Anterior cingulate cortex (tissue), 58 donors: ENCODE measurements at places on chromosomes 5 and 9.

GRCh38 chr9:109568568-109569210 lies 70.6 kb upstream of the PTPN3 start:
- DNase-seq = no peak

DNA sequence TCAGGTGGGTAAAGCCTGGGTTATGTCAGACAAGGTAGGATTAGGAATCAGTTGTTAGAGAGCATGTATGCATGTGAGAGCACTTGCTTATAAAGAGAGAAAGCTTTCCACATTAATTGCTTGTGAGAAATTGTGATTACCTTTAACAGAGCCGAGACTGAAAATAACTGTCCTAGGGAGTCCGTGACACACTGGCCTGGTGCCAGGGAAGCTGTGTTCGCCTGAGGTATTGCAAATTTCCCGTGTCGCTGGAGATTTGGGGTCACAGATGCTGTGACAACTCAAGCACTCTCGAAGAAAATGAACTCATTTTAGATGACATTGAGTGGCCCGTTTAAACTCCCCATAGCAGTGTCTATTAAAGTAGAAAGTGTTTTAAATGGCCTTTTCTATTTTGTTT lies 9.6 kb downstream of the SLC1A1 start:
- no peak for DNase-seq

GRCh38 chr5:11560915-11561697 lies 343.1 kb downstream of the CTNND2 start:
- no peak for DNase-seq

- DNase-seq = no peak
Observed at GRCh38 chr9:93824386-93825294, 130.5 kb downstream of the BARX1 start.

DNA sequence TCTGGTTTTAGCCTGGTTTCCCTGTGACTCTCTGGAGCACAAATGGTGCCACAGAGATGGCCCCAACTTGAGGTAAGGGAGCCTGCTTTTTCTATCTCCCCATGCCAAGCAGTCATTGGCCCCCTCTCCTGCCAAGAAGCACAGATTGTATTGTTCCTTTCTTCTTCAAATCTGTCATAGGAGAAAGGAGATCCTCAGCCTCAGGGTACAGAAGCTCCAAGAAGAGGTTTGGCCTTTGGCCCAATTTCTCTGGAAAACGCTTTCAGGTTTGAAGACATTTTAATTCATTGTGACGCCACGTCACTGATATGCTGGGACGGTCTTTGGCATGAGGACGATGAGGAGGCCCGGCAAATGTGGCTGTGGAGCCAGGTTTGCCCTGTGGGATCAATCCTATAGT lies 29.2 kb upstream of the PANK3 start:
- DNase-seq = no peak

- DNase-seq = no peak
Observed at GRCh38 chr5:157828944-157829639, 29.9 kb downstream of the CLINT1 start.

GRCh38 chr5:125214080-125214479 lies 467.6 kb upstream of the ZNF608 start:
- no peak for DNase-seq

- no peak for DNase-seq
Observed at GRCh38 chr9:75601280-75601679, 289.2 kb upstream of the PCSK5 start.

- DNase-seq = no peak
Observed at GRCh38 chr9:126470241-126470993, 143.3 kb upstream of the LMX1B start.

DNA sequence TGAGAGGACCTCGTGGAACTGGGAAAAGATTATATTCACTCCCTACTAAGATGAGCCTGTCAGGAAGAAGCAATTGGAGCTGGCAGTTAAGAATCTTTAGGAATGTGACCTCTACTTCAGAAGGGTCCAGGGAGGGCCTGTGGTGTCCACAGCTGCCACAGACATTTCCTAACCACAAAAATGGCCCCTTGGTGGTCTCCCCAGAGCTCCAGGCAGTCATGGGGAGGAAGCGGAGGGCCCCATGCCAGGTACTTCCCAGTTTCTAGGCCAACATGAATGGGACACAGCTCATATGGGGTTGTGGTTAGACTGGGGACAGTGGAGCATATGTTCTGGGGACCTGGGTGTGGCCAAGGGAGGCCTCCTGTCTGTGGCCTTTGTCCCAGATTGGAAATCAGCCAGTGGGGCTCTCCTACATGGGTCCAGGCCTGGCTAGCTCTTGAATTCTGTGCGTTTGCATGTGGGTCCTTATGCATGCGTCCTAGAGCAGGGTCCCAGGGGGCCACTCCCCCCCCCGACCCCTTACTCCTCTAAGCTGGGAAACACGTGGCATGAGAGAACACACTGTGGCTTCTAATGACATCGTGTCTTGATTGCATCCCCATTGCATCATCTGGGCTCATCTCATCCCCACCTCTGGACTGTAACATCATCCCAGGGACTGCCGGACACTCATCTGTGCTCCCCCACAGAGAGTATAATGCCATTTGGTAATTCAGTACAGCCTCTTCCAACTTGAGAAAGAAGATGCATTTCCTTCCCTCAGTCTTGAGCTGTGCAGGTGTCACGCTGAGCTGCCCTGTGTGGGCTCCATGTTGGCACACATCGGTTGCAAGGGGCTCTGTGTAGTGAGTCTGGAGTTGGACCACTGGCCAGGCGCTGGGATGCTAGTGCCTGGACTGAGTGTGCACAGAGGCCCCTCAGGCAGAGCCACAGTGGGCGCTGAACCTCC lies 31.3 kb downstream of the IRF1 start:
- DNase-seq = no peak

DNA sequence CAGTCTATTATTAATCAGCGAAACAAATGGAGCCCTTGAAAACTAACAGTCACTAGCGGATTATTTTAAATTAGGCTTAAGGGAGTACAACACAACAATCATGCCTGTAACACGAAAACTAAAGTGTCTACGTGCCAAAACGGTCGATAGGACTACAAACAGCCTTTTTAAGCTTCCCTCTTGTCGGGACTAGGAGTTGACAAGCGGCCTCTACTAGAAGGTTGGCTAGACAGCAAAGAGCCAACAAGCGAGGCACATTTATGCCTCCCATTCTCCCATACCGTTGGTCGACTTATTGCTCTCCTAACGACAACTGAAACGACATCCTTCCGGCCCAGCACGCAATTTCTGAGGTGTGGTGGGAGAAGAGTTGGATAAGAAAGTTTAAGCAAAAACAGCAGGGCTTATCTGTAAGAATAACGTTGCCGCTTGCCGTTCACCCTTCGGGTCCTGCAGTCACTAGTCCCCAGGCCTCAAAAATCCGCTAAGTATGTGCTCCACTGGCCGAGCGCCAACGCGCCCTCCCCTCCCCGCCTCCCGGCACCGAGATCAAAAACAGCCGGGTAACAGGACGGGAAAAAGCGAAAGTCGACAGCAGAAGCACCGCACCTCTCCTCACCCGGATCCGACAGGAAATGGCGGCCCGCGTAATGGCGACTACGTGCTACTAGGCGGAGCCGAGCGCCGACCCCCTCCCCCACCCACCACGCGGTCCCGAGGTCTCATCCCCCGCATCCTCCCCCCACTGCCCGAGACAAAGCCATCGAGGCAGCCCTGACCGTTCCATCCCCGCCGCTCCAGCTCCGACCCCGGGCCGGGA lies 813 bp downstream of the HNRNPK start:
- DNase-seq = peak; percentile 81

DNA sequence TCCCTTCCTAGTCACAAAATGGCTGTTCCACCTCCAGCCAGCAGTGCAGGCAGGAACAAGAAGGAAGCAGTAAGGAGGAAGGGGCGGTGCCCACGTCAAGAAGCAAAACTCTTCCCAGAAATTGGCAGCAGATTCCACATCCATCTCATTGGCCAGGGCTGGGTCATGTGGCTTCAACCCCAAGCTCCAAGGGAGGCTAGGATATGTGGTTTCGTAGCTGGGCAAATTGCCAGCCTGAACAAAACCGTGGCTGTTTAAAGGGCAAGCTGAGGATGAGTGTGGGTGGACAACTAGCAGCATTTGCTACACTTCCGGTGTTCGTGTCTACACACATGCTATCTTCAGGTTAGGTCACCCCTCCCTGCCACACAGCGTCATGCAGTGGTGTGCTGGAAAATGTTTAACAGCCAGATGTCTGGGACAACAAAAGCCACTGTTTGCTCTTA lies 92.1 kb upstream of the MAP1B start:
- peak; percentile 85 for DNase-seq

DNA sequence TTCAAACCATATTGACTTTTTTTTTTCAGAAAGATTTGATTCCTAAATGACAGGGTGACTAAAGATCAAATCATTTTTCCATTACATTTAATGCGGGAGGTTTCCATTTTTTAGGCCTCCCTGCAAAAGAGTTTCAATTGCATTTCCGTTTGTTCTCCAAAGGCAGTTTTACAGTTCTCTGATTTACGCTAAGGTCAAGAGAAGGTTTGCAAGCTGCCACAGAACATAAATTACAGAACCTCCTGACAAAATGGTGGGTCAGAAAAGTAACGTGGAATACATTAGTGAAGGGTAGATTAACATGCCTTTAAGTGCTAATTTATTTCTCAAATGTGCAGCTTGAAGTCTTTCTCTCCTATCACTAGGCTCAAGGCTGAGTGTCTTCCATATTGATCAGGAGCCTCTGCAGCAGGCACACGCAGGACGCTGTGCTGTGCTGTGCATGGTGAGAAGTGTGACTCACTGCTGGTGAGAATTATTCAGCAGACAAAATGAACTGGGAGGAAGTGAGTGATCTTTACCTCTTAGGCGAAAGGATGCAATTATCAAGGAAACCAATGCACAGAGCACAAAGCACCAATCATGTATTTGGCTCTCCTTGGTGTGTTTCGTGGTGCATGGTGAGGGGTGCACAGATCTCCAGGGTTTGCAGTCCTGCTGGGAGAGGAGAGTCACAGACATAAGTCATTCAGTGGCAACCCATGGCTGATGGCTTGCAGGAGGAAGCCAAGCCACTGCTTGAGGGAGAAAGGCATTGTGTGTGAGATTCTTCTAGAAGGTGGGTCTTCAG lies 136.3 kb downstream of the TENT4A start:
- no peak for DNase-seq

- DNase-seq = no peak
Observed at GRCh38 chr5:99911971-99912370, 623.2 kb upstream of the FAM174A start.

DNA sequence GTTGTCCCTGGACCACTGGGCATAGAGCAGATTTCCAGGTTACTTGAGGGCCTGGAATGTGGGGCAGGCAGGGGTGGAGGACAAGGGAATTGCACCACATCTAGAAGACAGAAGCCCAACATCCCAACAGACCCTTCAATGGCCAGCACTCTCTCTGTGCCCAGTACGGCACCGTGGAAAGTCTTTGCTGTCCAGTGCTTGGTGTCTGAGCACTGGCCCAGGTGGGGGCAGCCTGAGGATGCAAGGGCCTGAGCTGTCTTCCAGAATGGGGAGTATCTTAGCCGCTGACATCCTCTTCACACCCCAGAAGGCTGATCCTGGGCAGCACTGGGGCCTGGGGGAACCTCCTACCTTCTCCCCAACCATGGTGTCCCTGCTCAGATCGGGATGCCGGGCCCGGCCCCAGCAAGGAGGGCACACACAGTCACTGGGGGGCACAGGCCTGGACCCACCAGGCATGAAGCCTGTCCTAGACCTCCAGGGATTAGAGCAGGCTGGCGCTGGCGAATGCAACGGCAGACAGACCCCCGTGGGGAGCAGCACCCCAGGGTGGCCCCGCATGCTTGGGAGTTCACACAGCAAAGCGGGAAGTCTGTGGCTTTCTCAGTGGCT lies 40.6 kb upstream of the OLFM1 start:
- DNase-seq = no peak

- no peak for DNase-seq
Observed at GRCh38 chr5:16461782-16462181, 3.8 kb downstream of the ZNF622 start.

DNA sequence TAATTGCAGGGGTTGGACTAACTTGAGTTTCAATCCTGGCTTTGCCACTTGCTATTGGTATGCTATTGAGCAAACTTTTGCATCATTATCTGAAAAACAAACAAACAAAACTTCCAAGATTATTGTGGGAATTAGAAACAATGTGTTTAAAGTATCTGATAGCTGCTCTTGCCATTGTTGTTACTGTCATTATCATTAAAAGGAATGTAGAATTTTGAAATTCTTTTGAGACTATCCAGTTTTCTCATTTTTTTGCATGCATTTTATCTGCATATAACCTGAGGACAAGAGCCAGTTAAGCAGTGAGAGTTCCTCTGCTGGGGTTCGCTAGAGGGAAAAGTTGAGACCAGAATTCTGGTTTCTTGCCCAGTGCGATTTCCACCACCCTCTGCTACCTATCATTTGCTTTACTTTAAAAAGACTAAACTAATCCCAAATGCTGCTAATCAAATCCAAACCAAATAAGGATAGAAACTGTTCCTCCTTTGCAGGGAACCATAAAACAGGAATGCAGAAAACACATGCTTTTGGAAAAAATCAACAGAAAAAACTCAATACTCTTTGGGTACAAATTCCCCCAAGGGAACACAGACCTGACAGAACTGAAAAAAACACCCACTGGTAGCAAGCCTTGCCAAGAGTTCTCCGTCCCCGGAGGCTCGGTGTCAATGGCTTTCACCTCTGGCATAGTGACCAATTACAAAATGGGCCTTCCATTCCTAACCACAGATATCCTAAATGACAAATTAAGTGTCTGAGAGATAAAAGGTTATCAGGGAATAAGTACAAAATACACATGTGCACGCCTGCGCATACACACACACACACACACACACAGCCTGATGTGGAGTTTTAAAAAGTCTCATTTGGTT lies 373.7 kb downstream of the ARL15 start:
- DNase-seq = no peak

- peak; percentile 13 for DNase-seq
Observed at GRCh38 chr5:148697180-148697808, 43.0 kb upstream of the HTR4 start.

GRCh38 chr5:116569999-116570398 lies 4.6 kb downstream of the SEMA6A start:
- DNase-seq = no peak

DNA sequence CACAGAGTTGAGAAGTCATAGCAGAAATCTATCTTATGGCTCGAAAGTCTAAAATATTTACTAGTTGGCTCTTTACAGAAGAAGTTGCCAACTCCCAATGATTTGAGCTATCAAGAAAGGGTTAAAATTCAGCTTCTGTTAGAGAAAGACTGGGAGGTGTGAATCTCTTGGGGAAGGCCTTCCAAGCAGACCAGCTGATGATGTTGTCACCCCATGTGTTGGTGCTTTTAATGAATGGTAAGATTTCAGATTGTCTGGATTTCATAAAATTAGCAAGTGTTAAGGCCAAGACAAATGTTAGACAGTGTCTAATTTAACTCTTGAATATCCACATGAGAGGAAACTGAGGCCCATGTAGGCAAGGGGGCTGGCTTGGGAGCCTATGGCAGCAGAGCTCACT lies 63.9 kb downstream of the PPARGC1B start:
- no peak for DNase-seq

DNA sequence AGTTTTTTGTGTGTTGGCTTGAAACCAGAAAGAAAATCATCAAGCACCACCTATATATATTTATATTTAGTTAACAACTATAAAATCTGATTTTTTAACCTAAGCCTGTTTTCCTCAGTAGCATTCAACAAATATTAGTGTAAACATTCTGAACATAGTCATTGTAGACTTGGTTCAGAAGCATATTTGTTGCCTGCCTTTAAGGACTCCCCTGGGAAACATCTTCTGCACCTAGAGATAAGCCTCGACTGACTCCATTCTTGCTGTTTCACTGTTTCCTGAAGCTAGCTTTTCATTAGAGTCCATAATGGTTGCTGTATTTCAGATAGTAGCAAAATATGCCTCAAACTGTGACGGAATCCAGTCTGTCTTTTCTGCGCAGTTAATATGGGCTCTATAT lies 123.5 kb downstream of the TRIO start:
- no peak for DNase-seq

- DNase-seq = no peak
Observed at GRCh38 chr9:71509054-71509453, 259.3 kb downstream of the CEMIP2 start.
